ENCODE measurements at places on chromosomes 16 and 17. TPM values are rescaled to one million over a fixed set of nuclear protein-coding genes. Genes with fewer than 3 reads are reported as not detected.

SEPTIN1 gene
- total RNA-seq: 0.17 TPM

ODAD4 gene
- total RNA-seq: 1.7 TPM

- no peak for DNase-seq
These were observed 52.7 kb upstream of the ZNF629 start for GRCh38 chr16:30839523-30840227.

DNA sequence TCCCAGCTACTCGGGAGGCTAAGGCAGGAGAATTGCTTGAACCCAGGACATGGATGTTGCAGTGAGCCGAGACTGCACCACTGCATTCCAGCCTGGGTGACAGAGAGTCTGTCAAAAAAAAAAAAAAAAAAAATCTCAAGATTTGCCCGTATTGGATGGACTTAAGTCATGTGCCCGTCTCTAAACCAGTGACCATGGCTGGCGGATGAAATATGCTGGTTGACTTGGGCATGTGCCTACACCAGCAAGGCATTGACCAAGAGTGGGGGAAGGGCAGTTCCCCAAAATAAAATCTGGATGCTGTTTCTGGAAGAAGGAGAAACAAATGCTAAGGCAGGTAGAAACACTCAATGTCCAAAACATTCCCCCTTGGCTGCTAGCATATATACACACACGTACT lies 21.5 kb upstream of the COL1A1 start:
- DNase-seq: no peak

DNA sequence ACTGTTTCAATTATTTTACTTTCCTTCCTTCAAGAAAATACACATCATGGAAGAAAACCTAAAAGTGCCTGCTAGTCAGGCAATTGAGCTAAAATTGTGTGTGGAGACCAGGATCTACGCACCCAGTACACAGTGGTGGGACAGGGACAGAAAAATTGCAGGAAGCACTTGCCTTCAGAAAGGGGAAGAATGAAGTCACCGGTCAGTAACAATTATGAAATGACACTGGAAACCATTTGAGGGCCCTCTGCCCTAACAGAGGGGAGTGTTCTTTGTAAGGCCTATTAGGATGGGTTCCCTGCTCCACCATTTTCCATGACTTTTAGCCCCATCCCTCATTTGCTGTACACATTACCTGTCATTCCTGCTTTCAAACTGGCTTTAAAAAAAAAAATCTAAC lies 4.5 kb upstream of the PHAF1 start:
- no peak for DNase-seq

DNA sequence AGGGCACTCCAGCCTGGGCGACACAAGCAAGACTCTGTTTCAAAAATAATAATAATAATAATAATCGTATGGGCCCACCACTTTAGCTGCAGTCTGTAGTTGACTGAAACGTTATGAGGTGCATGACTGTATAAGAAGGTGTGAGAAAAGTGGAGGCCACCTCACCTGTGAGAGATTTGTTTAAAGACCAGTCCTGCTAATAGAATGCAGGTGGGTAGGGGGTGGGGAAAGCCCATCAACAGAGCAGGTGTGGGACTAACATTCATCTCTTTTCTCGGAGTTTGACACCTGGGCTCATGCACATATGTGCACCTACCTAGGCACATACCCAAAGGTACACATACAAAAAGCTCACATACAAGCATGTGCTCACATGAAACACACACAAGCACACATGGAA lies 68.0 kb upstream of the TOB1 start:
- DNase-seq: no peak

GRCh38 chr17:82327289-82327688 lies 6.3 kb downstream of the SECTM1 start:
- no peak for DNase-seq

GRCh38 chr17:63947711-63948330 lies 15.7 kb upstream of the CD79B start:
- DNase-seq: no peak

GRCh38 chr16:56871172-56871593 lies 6.2 kb downstream of the SLC12A3 start:
- peak; percentile 84 for DNase-seq

All from M059J (cell line).